Activated B cell treated with CpG ODN at 0.5 μM for 24 hours (primary cell): ENCODE measurements at places on chromosomes 2 and 18. TPM values are rescaled to one million over a fixed set of nuclear protein-coding genes. Genes with fewer than 3 reads are reported as not detected.

CNTNAP5 gene
- total RNA-seq = not detected in 2 replicates

DNA sequence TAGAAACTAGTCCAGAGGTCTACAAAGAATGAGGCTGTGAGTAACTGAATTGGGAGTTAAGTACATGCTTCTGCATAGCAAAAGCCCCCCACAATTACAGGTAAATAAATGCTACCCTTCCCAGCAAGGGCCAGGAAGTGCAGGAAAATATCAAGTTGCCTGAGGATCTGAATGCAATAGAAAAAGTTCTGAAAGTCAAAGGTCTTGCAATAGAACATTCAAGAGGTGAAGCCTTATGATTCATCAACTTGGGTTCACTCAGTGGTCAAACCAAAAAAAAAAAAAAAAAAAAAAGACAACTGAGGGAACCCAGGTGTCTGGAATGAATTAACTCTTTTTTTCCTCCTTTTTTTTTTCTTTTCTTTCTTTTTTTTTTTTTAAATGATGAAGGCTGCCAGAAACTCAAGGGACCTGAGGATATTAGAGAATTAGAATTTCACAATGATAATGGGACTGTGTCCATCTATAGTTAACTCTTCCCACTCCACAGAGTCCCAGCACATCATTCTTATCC lies 42.9 kb upstream of the RFX8 start:
- DNase-seq = no peak

GRCh38 chr2:119772128-119772527 lies 12.4 kb downstream of the PTPN4 start:
- DNase-seq = no peak

DNA sequence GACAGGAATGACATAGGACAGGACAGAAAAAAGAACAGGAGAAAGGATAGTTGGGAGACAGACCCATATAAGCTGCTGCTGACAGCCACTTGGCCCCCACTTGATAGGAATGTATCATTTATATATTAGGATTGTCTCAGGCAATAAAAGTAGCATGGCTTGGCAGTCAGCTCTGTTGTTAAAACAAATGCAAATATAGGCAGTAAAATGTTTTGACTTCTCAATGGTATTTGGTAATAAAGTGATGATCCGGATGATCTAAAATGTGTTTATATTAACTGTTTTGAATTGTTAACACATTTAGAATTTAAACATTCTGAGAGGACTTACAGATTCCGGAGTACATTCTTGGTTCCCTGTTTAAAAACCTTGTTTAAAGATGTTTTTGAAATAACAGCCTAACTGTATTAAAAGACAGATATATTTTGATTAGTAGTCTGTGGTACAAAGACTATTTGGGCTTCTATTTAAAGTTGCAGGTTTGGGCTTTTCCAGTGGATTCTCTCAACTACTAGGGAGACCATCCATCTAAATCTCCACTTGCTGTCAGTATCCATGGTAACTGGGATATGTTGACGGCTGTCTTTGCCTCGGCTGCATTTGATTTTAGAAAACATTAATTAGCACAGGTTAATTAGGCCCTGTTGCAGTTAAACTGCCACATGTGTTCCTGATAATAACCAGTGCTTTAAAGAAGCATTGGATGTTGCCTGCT lies 147.6 kb downstream of the ESCO1 start:
- DNase-seq = no peak

SPDYA gene
- total RNA-seq = 1.6 and 2.1 TPM in 2 replicates

OTOS gene
- not detected in 2 replicates for total RNA-seq

GRCh38 chr18:4831791-4832375 lies 365.2 kb downstream of the AKAIN1 start:
- no peak for DNase-seq

DNA sequence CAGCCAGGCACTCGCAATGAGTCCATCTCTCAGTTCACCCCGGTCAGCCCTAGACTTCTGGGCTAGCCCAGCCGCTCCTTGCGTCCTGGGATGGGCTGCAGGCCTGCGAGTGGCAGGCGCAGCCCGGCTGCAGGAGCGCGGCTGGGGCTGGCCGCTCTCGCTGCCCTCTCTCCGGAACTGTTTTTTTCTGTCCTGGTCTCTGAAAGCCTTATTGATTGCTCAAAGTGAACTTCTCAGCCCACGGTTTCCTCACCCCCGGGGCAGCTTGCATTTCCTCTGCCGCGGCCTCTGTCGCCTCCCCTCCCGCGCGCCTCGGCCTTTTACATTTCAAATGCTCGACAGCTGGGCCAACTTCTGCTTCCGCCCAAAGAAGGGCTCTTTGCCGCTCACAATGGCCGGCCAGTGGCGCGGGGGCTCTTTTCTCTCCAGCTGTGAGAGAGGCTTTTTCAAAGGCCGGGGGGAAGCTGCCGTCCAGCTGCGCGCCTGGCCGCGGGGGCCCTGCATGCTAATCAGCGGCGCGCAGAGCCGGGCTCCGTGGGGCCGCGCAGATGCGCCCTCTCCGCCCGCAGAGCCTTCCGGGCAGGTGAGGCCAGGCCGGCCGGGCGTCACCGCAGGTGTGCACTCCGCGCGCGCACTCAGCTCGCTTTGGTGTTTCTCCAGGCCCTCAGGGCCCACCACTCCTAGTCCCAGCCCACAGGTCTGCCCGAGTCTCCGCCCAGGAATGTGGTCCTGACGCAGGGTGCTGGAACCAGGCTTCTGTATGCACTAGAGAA lies 513.8 kb downstream of the RNF144A start:
- DNase-seq = no peak

DNA sequence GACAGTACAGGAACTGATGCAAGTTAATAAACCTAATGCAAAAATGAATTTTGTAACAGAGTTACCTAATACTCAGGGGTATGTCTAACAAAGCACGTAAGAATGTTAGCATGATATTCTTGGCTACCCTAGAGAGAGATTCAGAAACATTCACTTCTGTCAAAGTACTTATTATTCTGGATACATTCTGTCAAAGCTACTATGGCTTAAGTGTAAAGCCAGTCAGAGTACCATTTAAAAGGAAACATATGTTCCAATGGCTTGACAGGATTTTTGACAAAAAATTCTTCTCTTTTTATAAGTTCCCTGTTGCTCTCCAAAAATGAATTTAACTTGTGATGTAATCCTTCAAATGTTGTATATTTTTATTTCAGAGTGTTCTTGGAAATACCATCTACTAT lies 85.5 kb downstream of the PIGN start:
- no peak for DNase-seq

- no peak for DNase-seq
These were observed 127.3 kb downstream of the XRCC5 start for GRCh38 chr2:216236486-216236885.
